Activated CD4-positive, alpha-beta memory T cell treated with anti-CD3 and anti-CD28 coated beads, Interleukin-2, amount 10 ng/mL, durations not matched to agents 7 days and 5 days (primary cell): ENCODE measurements at places on chromosomes 12 and 14.
A peak's percentile ranks its signal among the peaks of the same experiment; 100 is the strongest.

DNA sequence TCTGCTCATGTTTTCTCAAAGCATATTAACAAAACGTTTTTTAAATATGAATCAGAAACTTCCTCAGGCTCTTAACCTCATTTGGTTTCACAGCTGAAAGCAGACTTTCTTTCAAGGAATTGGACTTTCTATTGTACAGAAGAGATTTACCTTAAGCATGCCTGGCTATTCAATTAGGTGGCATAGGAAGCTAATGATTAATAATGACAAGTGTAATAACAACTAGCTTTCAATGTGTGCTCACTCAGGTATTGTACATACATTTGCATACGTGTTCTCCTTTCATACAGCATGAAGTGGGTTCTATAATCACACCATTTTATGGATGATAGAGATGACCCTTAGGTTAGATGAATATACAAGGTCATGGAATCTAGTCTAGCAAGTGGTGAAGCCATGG is 115.7 kb downstream of the ANO6 start:
- DNase-seq = no peak

GRCh38 chr14:56241461-56241860 is 123.2 kb downstream of the PELI2 start:
- no peak for DNase-seq

DNA sequence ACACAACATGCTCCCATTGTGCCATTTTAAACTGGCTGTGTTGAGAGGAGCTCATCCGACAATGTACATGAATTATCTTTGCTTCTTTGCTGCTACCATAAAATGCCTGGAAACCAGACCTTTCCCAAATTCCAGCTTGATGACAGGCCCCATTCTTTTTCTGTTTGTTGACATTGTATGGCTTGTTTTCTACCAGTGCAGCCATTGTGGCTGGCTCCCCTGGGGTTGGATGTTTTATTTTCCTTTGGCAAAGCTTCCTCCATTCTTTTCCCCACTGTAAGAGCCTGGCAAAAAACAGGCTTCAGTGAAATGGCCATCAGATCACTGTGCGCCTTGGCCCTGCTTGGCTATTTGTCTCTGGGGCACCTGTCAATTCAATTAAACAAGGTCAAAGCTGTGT is 532.5 kb downstream of the VRK1 start:
- no peak for DNase-seq

DNA sequence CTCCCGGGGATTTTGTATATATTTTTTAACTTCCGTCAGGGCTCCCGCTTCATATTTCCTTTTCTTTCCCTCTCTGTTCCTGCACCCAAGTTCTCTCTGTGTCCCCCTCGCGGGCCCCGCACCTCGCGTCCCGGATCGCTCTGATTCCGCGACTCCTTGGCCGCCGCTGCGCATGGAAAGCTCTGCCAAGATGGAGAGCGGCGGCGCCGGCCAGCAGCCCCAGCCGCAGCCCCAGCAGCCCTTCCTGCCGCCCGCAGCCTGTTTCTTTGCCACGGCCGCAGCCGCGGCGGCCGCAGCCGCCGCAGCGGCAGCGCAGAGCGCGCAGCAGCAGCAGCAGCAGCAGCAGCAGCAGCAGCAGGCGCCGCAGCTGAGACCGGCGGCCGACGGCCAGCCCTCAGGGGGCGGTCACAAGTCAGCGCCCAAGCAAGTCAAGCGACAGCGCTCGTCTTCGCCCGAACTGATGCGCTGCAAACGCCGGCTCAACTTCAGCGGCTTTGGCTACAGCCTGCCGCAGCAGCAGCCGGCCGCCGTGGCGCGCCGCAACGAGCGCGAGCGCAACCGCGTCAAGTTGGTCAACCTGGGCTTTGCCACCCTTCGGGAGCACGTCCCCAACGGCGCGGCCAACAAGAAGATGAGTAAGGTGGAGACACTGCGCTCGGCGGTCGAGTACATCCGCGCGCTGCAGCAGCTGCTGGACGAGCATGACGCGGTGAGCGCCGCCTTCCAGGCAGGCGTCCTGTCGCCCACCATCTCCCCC is 777 bp downstream of the ASCL1 start:
- DNase-seq = no peak

DNA sequence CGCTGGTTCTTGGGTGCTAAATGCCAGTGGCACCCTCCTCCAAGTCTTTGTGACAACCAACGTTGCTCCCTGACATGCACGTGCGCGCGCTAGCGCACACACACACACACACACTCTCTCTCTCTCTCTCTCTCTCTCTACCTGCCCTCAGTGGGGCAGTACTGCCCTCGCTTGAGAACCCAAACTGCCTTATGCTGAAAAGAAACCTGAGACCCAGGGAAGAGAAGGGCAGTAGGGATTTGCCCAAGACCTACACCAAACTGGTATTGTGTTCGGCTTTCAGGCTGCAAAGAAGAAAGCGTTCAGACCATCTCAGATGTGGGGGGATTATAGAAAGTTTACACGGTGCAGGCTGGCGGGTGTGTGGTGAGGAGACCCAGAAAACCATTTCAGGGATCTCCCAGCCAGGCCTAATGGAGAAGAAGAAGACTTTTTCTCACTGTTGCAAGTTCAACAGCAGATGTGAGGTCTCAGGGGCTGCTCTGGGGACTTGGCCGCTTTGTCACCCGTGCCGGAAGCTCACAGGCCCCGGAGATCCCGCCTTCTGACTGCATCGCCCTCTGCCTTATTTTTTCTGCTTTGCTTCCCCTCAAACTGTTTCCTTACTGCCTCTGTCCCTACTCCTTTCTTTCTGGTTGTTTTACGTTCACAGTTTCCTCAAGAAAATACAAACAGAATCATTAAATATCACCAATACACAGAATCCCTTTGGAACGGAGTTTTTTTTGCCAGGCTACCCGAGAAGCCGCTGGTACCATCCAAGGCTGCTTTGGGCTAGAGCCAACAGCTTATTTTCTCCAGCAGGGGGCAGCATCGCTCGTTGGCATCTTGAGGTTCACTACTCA is 82.4 kb downstream of the PPM1A start:
- DNase-seq = peak; percentile 81

- peak; percentile 46 for DNase-seq
Measured at GRCh38 chr14:100070310-100070709, 5.1 kb downstream of the EVL start.

DNA sequence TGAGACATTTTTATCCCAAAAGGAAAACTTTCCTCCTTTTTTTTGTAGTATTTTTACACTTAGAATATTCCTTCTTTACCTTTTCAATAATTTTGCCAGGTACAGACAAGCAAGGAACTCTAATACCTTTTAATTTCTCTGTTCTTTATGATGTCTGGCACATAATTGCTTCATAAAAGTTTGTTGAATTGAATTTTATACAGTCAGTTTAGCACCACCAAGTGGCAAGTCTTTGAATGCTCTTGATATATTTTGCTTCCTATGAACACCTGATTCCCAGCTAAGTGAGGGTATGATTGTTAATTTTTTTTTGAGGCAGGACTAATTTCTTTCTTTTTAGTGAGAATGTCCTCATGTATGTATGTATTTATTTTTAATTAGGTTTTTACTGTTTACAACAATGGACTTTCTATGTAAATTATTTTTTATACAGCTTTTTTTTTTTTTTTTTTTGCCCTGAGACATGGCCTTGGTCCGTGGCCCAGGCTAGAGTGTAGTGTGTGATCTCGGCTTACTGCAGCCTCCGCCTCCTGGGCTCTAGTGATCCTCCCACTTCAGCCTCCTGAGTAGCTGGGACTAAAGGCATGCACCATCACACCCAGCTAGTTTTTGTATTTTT is 6.9 kb downstream of the TBC1D15 start:
- no peak for DNase-seq

DNA sequence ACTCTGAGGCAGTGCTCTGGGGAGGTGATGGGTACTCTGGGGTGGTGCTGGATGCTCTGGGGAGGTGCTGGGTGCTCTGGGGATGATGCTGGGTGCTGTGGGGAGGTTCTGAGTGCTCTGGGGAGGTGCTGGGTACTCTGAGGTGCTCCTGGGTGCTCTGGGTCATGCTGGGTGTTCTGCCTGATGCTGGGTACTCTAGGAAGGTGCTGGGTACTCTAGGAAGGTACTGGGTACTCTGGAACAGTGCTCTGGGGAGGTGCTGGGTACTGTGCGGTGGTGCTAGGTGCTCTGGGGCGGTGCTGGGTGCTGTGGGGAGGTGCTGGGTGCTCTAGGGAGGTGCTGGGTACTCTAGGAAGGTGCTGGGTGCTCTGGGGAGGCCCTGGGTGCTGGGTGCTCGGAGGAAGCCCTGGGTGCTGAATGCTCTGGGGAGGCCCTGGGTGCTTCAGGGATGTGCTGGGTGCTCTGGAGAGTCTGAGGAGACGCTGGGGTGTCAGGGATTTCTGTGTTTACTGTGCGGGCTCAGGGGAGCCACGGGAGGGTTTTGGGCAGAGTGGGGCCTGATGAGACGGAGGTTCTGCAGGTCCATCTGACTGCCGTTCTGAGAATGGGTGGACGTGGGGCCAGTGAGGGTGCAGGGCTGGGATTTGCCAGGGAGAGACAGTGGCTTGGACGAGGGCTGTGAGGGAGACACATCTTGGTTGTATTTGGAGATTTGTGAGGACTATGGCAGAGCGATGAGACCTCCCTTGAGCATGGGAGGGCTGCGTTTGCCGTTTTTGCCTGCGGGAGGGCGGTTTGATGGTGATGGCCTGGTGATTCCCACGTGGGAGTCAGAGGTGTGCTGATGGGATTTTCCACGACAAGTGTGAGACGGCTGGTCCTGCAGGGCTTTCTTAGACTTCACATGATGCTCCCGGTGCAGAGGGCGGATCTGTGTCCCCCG is 30.0 kb downstream of the MMP17 start:
- no peak for DNase-seq

DNA sequence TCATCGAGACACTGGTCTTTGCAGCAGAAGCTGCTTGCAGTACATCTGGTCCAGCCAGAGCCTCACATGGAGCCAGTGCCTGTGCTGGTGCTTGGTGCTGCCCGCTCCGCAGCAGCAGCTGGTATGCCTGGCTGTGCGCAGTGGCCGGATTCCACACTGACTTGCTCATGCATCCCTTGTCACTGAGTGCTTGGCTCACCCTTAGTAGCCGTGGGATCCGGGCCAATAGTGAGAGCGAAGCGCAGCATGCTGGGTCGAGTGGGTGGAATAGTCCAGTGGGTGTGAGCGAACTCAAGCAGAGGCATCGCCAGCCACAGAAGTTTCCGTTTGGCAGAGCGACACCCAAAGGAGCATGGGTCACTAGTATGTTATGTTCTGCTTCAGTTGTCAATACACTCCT is 10.1 kb upstream of the FBXO33 start:
- no peak for DNase-seq

DNA sequence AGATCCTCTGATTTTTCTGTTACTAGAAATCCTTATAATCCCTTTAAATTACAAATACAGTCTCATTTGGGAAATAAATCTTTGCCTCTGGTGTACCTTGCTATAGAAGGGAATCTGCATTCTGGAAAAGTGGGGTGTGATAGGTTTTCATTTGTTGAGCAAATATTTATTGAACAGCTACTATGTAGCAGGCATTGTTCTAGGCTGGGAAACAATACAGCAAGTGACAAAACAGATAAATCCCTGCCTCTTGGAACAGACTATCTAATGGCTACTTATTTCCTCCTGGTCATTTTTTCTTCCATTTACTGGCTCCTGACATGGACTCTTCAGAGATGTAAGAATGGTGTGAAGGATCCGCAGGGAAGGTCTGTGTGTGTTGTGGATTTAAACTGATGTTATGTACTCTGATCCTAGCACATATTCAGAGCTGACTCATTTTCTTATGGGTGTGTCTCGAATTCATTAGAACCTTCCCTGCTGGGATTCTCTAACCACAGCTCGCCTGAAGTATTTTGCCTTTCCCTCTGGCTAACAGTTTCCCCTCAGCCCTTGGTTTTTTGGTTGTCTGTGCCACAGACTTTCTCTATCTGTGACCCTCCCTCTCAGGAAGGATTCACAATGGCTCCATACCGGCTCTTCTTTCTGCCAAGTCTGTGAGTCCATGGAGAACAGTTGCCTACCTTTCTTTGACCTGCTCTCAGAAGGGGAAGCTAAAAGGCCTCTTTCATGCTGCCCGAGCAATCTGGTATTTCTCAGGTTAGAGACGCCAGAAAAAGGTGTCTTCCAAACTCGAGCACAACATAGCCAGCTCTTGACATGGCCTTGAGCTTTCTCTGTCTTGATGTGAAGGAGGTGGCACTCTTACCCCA is 53.7 kb downstream of the TMTC2 start:
- no peak for DNase-seq

DNA sequence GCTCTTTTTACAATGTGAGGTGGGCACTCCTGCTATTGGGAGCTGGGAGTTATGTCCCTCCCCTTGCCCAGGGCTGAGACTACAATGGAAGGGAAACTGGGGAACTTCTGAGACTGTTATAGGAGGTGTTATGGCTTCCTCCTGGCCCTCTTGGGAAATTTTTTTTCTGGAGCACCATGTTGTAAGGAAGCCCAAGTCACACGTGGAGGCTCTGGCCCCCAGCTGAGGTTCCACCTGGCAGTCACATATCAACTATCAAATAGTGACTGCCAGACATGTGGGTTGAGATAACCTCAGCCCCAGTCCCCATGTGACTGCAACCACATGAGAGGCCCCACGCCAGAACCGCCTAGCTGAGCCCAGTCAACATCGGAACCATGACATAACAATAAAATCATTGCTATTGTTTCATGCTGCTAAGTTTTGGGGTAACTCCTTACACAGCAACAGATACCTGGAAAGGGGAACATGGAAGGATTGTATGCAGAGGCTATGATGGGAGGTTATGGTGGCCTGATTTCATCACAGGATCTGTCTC is 99.4 kb upstream of the NCOR2 start:
- DNase-seq = no peak

GRCh38 chr14:50407111-50407812 is 10.6 kb upstream of the CDKL1 start:
- DNase-seq = no peak

GRCh38 chr12:1279050-1279449 is 288.0 kb downstream of the ERC1 start:
- no peak for DNase-seq

DNA sequence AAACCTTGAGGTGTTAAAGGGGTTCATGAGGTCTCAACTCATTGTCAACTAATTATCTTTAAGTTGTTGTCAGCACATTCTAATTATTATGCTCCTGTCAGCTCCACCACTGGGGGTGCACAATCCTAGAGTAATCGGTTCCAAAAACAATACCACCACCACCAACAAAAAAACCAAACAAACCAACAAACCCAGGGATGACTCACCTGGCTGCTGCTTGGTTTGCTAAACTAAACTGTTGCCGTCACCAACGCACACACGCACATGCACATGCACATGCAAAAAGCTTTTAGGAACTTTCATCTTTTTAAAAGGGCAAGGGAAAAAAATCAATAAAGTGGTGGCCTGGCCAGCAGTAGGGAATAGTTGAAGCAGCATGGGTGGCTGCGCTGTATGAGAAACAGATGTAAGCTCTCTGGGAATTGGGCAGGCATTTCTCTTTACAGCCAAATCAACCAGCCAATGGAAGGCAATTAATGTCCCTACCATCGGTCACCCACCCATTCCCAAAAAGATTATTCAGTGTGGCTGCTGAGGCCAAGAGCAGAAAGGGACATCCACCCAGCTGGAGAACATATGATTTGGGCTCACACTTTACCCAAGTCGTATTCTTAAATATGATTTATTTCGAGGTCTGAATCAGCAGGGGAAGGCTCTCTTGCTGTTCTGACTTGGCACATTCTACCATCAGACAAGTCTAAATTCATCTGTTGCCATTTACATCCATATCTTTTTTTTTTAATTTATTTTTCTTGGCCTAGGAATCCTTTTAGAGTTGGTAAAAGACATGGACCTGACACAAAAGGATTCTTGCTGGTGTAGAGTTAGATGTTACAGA is 20.0 kb downstream of the TMEM30B start:
- DNase-seq = no peak
